ENCODE measurements at places on chromosomes 13 and 19. TPM values are rescaled to one million over a fixed set of nuclear protein-coding genes. Genes with fewer than 3 reads are reported as not detected.

DNA sequence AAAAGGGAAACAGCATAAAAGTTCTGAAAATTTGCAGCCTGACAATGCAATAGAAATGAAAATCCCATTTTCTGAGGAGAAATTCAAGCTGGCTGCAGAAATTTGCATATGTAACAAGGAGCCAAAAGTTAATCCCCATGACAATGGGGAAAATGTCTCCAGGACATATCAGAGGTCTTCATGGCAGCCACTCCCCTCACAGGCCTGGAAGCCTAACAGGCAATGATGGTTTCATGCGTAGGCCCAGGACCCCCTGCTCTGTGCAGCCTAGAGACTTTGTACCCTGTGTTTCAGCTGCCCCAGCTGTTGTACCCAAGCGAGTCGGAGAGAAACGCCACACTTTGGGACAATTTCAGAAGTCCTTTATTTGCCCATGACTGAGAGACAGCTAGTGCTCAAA is 701.3 kb upstream of the KLHL1 start:
- DNase-seq, result no peak

GRCh38 chr19:55027472-55028337 is 10.4 kb downstream of the GP6 start:
- no peak for DNase-seq

GRCh38 chr19:2139385-2140137 is 11.8 kb downstream of the AP3D1 start:
- no peak for DNase-seq

Gene LPAR6
- total RNA-seq, result not detected

Gene ATCAY
- not detected for total RNA-seq
